BJ (cell line): ENCODE measurements at places on chromosomes 7 and 10.

DNA sequence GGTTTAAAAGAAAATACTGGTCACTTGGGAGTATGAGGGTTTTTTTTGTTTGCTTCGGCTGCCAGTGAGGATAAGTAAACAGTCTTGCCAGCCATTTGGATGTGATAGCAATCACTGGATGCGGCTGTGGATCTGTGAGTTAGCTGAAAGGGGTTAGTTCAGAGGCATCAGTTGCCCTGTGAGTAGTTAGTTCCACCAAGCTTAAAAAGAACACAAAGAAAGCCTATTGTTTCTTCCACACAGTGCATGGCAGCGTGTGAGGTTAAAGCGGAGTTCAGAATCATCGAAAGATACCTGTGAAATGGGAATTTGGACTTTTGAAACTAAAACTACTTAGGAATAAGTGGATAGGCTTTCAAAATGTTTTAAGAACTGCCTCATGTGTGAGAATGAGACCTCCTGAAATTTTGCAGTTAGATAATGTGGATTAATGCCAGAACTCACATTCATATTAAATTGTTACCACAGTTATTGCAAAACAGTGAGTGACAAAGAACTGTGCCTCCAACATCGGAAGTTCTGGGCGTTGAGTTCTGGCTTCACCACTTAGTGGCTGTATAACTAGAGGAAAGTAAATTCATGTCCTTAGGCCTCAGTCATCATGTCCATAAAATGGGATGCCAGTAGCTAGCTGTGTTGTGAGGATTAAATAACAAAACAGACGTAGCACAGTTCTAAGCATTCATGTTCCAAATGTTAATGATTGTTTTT, 31.3 kb downstream of the KIAA1217 start:
- DNase-seq: no peak

DNA sequence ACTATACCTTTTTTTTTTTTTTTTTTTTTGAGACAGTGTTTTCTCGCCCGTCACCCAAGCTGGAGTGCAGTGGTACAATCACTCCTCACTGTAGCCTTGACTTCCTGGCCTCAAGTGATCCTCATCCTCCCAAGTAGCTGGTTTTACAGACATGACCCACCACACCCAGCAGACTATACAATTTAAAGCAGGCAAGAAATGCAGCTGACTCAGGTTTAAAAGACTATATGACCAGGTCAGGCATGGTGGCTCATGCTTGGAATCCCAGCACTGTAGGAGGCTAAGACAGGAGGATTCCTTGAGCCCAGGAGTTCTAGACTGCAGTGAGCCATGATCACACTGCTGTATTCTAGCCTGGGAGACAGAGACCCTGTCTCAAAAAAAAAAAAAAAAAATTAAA, 89.5 kb upstream of the AUTS2 start:
- DNase-seq: no peak

GRCh38 chr10:101292194-101293006, 61.6 kb upstream of the BTRC start:
- DNase-seq: no peak

- DNase-seq: peak; percentile 14
Observed at GRCh38 chr7:51067757-51068156, 248.9 kb downstream of the COBL start.

GRCh38 chr7:40489844-40490602, 355.2 kb downstream of the SUGCT start:
- DNase-seq: no peak

GRCh38 chr7:128323040-128323439, 20.7 kb downstream of the RBM28 start:
- no peak for DNase-seq

DNA sequence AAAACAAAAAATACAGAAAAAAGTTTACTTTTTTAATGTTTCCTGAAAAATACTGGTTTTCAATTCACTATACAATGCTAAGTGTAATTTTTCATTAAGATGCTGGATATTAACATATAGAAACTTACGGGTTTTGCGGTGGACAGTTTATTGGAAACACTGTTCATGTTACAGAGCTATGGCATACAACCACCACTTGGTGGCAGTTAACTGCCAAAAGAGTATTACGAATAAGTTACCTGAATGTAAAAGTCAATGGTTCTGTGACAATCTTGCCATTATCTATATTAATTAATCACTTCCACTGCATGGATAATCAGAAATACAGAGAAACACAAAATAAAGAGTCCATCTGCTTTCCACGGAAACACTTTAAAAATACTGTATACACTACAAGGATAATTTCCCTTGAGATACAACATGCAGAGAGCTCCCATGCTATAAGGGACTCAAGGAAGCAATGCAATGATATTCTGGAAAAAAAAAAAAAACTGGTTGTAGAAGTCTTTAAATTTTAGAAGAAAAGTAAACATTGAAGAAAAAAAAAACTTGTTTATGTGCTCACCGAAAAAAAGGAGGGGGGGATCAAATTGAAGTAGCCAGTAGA, 97.0 kb downstream of the TPK1 start:
- no peak for DNase-seq

GRCh38 chr7:36286226-36286625, 103.4 kb upstream of the ANLN start:
- no peak for DNase-seq

- no peak for DNase-seq
Observed at GRCh38 chr7:118372530-118372929, 148.0 kb downstream of the ANKRD7 start.

- no peak for DNase-seq
Observed at GRCh38 chr7:137513091-137513490, 169.6 kb upstream of the PTN start.

DNA sequence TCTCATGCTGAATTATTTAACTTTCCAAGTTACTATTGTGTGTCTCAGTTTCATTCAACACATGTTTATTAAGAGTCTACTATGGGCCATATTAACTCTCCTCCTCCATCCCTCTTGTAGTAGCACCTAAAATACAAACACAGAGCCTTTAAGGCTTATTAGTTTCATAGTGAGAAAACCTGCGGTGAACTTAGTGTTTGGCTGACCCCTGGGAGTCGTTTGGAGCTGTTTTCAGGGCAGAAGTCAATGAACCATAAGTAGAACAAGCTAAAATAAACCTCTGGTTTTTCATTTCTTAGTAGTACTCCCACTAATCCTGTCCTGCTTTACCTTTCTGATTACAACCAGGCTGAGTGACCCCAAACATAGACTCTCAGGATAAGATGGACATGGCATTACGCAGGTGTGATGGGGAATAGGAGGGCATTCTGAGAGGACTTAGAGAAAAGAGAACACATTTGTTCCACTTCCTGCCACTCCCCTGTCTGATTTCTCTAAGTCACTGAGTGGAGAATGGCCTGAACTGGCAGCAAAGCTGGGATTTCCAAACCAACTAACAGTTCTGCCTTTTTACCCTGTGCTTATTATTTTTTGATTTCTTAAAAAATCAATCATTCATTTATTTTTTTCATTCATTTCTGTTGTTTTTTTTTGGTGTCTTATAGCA, 74.5 kb downstream of the LRMDA start:
- no peak for DNase-seq

DNA sequence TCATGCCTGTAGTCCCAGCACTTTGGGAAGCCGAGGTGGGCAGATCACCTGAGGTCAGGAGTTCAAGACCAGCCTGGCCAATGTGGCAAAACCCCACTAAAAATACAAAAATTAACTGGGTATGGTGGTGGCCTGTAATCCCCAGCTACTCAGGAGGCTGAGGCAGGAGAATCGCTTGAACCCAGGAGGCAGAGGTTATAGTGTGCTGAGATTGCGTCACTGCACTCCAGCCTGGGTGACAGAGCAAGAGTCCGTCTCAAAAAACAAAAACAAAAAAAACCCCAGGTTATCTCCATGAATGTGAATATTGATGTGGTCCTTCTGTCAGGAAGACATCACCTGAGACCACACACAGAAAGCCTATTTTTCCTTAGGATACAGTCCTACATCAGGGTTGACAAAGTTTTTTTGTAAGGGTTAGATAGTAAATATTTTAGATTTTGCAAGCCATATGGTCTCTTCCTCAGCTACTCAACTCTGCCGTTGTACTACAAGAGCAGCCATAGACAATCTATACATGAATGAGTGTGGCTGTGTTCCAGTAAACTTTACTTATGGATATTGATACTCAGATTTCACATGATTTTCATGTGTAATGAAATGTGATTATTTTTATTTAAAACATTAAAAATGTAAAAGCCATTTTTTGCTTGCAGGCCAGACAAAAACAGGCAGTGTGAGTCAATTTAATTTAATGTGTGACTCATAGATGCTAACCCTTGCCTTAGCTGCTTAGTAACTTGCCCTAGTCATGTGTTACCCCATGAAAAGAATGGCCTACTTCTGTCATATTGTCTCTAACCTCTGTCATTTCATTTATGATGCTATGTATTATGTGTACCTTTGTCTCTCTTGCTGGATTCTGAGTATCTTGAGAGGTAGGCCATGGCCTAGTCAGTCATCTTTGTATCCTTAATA, 78.1 kb downstream of the TPST1 start:
- no peak for DNase-seq

- no peak for DNase-seq
Observed at GRCh38 chr10:6269432-6269831, 66.7 kb downstream of the PFKFB3 start.

GRCh38 chr10:49038711-49039110, 76.6 kb downstream of the VSTM4 start:
- DNase-seq: no peak

DNA sequence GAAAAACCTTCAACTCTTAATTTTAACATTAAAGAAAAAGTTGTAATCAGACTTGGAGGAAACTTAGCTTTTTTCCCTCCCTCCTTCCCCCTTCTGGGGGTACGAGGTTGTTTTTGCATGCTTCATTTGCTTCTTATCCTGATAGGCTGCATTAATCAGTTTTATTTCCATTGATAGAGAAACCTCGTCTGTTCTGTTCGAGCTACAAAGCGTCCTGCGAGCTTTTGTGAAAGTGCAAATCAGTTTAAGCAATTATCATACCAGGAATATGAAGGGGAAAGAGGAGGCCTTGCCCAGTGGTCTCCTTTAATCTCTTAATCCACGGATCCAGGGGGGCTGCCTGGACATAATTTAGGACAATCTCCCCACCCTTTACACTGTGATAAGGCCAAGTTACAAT, 7.5 kb downstream of the EMX2 start:
- DNase-seq: no peak

DNA sequence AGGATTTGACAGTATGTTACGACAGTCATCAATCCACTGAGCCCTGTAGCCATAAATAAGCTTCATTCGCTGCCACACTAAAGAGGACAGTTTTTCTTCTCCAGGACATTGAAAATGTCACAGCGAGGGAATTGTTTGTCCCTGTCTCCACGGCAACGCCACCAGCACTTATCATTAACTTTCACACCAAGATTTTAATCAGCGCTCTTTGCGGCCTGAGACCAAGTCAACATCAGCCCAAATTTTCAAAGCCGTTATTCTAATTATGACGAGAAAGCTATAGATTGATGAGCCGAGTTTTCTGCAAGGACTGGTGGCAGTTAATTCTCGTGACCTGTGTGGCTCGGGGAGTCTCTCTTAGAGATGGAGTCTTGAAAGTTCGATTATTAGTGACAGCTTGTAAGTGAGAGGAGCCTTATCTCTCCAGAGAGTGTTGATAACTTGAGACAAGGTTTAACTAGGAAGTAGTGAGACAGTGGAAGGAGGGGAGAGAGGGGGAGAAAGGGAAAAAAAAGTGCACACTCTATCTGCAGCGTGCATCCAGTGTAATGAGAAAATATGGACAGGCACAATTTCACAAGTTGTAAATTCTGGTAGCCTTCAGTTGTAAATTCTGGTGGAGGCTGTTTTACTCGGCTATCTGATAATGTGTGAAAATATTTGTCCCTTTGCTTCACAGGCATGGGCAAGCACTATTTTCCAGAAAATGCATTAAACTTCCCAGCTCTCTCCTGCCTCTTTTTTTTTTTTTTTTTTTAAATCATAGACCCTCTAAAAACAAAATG, 473.3 kb downstream of the LRMDA start:
- no peak for DNase-seq

GRCh38 chr10:128574581-128575210, 448.5 kb upstream of the MKI67 start:
- no peak for DNase-seq

GRCh38 chr7:21945454-21946221, at the start of gene CDCA7L:
Gene CDCA7L (minus strand): TSS chr7:21945899. CDS start chr7:21945804, 95 bp downstream.
- no peak for DNase-seq

GRCh38 chr10:126425489-126426065, 37.3 kb upstream of the ADAM12 start:
- no peak for DNase-seq

DNA sequence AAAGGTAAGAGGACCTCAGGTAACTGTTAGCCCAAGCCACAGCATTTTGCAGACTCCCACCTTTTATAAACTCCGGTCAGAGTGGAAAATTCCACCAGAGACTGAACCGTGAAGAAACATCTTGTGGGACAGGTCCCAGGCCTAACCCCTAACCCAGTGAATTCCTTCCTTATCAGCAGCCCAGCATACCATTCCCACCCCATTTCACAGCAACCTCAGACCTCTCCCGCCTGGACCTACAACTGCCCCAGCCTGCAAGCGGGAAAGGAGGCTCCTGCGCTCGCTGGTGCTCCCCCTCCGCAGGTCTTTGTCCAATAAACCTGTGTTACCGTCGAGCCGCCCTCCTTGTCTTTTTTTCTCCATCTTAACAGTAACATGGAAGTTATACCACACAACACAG, 736.6 kb downstream of the MAGI2 start:
- DNase-seq: no peak

- DNase-seq: no peak
Observed at GRCh38 chr10:125155101-125155500, 5.3 kb downstream of the CTBP2 start.

DNA sequence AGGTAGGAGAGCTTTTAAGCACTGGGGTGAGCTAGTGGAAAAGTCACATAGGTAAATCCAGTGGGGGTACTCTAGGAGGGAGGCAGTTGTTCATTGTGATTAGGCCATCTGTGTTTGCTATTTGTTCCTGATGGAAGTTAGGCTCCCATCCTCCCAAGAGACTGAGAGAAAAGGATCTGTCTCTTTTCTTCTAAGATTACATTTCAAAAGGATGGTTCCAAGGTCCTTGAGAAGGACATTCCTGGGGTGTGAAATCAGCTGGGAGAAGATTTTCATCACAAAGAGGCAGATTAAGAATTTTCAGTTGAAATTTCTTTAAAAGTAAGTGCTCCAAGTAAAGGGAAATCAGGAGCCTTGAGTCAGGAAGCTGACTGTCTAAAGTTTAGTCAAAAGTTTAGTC, 210.8 kb upstream of the CSTF2T start:
- no peak for DNase-seq

DNA sequence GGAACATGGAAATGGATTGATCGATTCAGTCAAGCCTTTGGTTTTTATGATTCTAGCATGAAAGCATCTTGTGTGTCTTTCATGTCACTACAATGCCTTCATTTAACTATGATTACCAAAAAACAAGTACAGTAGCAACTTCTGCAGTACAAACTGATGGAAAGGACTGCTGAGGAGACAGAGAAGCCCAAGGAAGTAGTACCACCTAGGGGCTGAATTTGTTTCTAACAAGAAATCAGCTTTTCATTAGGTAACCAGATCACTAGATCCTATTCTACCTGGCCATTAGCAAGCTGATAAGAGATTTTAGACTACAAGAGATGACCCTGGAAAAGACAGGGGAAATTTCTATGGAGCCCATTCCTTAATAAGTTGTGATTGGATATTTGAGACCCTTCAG, 3.2 kb upstream of the IFIT1 start:
- no peak for DNase-seq

GRCh38 chr7:33757050-33757449, 148.3 kb upstream of the BMPER start:
- no peak for DNase-seq
